ENCODE measurements at places on chromosomes 4 and X.

GRCh38 chrX:153740631-153741222 is 16.1 kb downstream of the ABCD1 start:
- no peak for DNase-seq

- no peak for DNase-seq
These were observed 39.3 kb upstream of the TADA2B start for GRCh38 chr4:7003879-7004240.

DNA sequence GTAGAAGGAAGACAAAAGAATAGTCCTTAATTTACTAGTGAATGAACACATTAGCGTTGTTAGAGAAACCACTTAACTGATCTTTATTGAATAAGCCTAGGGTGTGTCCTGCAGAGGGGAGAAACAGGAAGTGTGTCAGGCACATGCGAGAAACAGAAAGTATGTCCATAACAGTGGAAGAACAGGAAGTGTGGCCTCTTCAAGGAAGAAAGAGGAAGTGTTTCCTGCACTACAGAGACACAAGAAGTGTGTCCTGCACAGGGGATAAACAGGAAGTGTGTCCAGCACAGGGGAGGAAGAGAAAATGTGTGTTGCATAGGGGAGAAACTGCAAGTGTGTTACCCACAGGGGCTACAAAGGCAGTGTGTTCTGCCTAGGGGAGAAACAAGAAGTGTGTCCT is 539.6 kb upstream of the PRKX start:
- DNase-seq, result no peak

- peak; percentile 16 for DNase-seq
These were observed 58.6 kb upstream of the P2RY10 start for GRCh38 chrX:78886550-78886949.

GRCh38 chr4:212438-213188 is 88.3 kb downstream of the ZNF718 start:
- DNase-seq, result peak; percentile 90

GRCh38 chr4:67049446-67049845 is 495.9 kb downstream of the CENPC start:
- no peak for DNase-seq

DNA sequence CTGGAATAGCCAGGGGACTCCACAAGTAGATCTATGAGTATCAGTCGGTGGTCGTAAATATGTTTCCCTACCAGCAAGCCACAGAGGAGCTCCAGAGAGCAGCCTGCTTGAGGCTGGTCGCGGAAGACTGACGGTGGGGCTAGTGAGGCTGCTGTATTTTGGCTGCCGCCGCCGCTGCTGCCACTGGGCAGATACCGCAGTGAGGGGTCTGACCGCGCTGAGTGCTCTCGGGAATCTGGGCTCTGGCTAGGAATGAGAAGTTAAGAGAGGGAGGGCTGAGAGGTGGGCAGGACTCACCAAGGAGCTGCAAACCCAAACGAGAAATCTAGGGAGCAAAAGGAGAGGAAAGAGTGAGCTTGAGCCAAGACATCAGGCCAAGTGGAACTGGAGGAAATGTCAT is at the start of gene EXOC1L:
Gene EXOC1L (plus strand): TSS at position 157 of the 400 bp plus-strand sequence. CDS start 237 bp downstream, at position 394.
- peak; percentile 10 for DNase-seq

DNA sequence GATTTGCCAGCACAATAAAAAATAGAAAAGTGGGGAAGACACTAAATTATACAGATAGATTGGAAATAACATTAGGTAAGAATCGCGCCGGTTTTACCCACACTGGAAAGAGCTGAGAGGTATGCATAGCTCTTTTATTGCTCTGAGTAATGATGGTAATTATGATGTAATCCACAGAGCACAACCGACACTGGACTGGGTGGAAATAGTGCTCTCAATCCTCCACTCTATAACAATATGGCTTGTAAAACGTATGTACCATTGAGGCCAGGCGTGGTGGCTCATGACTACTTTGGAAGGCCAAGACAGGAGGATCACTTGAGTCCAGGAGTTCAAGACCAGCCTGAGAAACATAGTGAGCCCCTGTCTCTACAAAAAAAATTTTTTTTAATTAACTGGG is 104.3 kb upstream of the RAPGEF2 start:
- DNase-seq, result peak; percentile 28

- no peak for DNase-seq
These were observed 363.9 kb upstream of the PPP1R2C start for GRCh38 chrX:43141885-43142284.

DNA sequence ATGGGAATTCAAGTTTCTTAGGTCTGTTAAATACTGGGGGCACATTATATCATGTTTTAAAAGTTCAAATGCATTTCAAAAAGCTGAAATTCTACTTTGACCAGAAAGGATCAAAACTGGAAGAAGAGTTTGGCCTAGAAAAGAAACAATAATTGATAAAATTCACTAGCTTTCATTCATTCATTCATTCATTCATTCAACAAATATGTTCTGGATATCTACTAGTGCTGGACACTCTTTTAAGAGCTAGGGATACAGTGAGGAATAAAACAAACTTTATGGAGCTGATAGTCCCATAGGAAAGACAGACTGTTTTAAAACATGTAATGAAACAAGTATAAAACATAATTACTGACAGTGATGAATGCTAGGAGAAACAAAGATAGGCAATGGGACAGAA is 106.0 kb downstream of the JADE1 start:
- no peak for DNase-seq

- DNase-seq, result no peak
These were observed 68.1 kb upstream of the GRXCR1 start for GRCh38 chr4:42824278-42824977.

- no peak for DNase-seq
These were observed 124.9 kb downstream of the STOX2 start for GRCh38 chr4:184030036-184030435.

- no peak for DNase-seq
These were observed at the start of gene H2BW1 for GRCh38 chrX:104013606-104014005. TSS of gene H2BW1 (minus strand) at chrX:104013708. CDS start at chrX:104013576, 132 bp downstream.

DNA sequence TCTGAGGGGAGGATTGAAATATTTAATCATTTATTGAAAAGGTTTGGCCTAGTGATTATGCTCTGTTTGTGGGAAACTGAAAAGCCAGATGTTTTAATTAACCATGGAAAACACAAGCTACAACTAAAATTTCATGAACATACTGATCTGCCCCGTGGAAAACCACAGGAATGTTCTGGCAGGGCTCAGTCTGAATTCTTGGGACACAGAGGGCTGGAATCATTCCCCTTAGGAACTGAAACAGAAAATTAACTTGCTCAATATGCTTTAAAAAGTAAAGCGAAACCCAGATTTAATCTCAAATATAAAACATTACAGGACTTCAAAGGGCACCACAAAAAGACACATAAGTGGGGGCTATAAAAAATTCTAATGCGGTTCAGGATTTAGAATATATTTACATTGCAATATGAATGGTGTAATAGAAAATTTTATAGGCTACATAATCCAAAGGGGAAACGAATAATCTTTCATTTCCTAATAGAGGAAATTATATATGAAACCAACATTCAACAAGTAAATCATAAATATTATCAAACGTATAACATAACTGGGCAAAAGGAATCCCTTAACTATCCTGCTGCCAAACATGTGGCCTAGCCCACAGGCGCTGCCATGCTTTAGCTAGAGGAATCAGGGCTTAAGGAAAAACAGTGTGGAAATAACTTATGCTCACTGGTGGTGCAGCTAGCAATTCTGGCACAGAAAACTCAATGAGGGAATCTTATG is 70.9 kb downstream of the APBB2 start:
- peak; percentile 96 for DNase-seq

DNA sequence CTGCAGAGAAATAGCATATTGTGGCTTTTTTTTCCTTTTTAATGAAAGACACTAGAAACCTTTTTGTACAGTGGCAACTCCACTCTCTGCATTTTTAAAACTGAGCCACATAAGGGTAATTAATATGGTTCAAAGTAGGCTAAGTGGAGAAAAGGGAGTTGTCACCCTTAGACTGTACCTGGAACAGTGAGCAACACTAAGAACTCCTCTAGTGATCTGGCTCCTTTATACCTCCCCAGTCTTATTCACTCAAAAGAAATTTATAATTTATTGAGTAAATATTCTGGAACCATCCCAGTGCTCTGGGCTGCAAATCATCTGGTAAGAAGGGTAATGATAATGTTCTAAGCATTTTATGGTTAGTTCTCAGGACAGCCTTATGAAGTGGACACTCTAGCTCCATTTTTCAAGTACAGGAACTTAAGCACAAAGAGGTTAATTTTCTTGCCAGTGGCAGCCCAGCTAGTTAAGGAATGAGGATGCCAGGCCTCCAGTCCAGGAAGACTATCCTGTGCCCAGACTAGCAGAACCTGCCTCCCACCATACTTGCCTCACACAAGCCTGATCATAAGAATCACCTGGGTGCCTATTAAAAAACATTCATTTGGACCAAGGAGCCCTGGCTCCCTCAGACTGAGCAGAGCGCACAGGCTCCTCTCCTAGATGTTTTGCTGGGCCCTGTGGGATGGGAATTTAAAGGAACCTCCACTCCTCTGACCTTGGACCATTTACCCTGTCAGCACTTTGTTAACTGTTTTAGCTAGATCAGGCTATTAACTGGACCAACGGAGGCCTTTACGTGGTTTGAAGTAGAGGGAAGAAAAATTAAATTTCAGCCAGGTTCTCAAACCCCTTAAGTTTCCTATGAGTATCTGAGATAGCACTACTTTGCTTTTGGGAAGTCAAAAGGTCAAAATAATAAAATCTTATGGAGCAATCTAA is 102.6 kb downstream of the PDE5A start:
- peak; percentile 48 for DNase-seq

GRCh38 chr4:141350122-141350905 is 129.6 kb downstream of the ZNF330 start:
- DNase-seq, result peak; percentile 80

- no peak for DNase-seq
These were observed 26.3 kb downstream of the AFF1 start for GRCh38 chr4:86961116-86961515.

DNA sequence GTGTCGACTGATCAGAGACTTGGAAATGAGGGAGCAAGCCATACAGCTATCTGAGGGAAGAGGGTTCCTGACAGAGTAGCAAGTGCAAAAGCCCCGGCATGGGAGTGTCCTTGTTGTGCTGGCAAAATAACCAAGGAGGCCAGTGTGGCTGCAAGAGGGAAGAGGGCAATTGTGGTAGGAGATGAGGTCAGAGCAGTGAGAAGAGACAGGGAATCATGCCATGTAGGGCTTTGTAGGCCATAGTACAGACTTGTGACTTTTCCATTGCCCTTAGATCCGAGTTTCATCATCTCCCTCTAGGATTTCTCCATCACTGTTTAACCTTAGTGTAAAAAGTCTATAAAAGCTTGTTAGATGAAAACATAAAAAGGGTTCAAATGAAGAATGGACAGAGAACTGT is 76.2 kb downstream of the DOCK11 start:
- peak; percentile 74 for DNase-seq

DNA sequence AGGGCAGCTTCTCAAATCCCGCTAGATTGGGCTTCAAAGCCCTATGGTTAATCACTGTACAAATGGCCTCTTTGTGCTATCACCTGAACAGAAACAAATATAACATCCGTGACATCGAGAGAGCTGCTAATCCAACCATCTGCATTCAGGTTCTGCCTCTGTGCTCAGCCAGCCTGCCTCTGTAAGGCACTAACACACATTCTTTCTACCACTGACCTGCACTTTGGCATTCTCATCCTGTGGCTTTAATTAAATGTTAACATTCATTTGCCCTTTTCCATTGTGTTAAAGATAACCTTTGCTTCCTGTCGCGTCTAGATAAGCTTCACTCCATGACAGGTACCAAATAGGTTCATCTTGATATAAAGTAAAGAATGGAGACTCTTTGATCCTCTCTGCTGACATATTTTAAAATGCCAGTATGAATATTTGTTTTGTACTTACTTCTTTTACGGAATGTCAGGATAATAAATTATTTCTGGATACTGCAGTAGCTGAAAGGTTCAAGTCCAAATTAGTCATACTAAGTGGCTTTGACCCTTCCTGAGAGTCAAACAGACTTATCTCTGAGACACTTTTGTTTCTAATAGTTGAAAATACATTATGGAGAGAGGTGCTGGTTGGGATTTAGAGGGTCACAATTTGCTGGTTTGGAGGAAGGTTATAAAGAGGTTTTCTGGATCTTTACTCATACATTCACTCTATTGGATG is 505.7 kb downstream of the PACRGL start:
- DNase-seq, result no peak

DNA sequence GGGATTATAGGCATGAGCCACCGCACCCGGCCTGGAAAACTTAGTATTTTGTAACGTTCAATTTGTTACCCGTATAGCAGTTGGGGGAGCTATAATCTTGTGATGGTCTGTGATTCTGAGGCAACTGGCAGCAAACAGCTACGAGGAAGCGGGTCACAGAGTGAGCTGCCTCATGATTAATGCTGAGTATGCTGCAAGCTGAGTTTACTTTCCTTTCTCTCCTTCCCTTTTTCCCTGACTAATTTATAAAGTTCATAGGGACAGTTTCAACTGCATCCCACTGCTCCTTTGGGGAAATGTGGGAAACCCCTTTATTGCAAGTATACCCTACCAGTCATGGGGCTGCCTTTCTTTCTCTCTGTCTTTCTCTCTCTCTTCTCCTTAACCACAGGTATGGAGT is 17.7 kb upstream of the ELOVL6 start:
- DNase-seq, result peak; percentile 54
